ENCODE measurements at places on chromosomes 11 and 22. TPM values are rescaled to one million over a fixed set of nuclear protein-coding genes. Genes with fewer than 3 reads are reported as not detected.

DNA sequence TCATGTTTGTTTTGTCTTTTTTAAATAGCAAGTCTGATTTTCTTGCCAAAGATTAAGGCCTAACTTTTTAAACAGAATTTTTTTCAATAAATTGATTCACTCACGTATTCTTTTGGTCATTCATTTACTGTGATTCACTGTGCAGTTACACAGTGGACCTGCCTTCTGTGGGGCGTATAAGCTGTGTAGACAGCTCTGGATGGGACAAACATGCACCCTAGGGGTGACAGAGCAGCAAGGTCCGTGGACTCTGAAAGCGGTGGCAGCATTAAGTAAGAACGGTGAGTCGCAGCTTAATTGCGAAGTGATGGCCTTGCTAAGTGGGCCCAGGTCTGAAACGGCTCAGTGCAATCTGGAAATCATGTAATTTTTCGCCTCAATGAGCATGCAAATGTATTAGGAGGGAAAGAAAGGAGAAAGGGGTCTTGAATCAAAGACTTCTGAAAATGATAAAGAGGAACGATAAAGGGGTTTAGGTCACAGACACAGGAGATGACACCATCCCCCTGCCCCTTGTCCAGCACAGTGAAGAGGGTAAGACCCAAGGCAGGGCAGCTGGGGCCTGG is 113.1 kb downstream of the SPATA19 start:
- no peak overlapping the region for H3K27ac ChIP-seq
- no peak for DNase-seq
- H3K4me1 ChIP-seq: no peaks in the 10 kb centered on the region
- no peak overlapping the region for H3K4me3 ChIP-seq
- H3K36me3 ChIP-seq: no peaks in the 10 kb centered on the region

- no peak overlapping the region for H3K4me3 ChIP-seq
- DNase-seq: no peak
- no peaks in the 10 kb centered on the region for H3K4me1 ChIP-seq
Measured at GRCh38 chr11:15602785-15603567, 488.3 kb downstream of the INSC start.

GRCh38 chr11:96241331-96241841 is 101.6 kb downstream of the MAML2 start:
- no peaks in the 10 kb centered on the region for H3K27me3 ChIP-seq
- no peaks in the 10 kb centered on the region for H3K36me3 ChIP-seq
- H3K4me1 ChIP-seq: peaks cover 76% of the 10 kb centered on the region

DNA sequence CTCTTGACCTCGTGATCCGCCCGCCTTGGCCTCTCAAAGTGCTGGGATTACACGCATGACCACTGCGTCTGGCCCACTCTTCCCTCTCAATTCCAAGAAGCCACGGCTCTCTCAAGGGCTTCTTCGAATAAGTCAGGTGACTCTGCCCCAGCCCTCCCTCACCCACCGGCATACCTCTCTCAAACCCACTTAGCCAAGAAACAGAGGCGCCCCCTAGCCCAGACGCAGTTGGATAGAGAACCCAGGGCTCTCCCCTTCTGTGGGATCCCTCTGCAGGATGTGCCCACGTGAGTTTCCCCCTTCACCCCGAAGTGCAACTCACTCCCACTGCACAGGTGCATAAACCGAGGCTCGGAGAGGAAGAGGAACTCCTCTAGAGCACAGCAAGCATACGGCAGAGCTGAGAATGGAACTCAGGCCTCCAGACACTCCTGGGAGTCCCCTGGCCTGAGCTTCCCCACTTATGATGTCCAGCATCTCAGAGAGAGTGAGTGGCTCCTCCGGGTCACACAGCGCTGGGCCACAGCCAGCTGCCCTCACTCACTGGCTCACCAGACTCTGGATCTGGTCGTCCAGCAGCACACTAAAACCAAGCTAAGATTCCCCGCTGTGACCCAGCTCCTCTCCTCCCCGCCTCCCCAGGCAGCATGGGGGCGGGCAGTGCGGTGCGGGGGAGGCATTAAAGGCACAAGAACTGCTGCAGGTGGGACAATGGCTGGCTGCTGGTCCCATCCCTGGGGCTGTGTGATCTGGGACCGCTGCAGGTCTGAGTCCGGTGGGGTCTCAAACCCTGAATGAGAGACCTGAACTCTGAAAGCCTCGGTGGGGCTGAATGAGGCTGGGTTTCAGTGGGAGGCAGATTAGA is 16.8 kb upstream of the RGL4 start:
- peak overlapping the region; percentile 38 for H3K27ac ChIP-seq
- no peaks in the 10 kb centered on the region for H3K36me3 ChIP-seq
- H3K4me3 ChIP-seq: peak overlapping the region; percentile 33
- H3K4me1 ChIP-seq: peaks cover 64% of the 10 kb centered on the region
- no peaks in the 10 kb centered on the region for H3K27me3 ChIP-seq
- DNase-seq: no peak

GRCh38 chr11:73995247-73995646 is 12.6 kb upstream of the UCP2 start:
- no peak overlapping the region for H3K4me3 ChIP-seq
- H3K27ac ChIP-seq: no peak overlapping the region
- H3K36me3 ChIP-seq: no peaks in the 10 kb centered on the region
- no peaks in the 10 kb centered on the region for H3K27me3 ChIP-seq
- H3K4me1 ChIP-seq: peaks cover 10% of the 10 kb centered on the region

- H3K4me3 ChIP-seq: no peak overlapping the region
- no peaks in the 10 kb centered on the region for H3K27me3 ChIP-seq
- DNase-seq: no peak
Measured at GRCh38 chr11:86386746-86387145, 12.1 kb downstream of the CCDC81 start.

DNA sequence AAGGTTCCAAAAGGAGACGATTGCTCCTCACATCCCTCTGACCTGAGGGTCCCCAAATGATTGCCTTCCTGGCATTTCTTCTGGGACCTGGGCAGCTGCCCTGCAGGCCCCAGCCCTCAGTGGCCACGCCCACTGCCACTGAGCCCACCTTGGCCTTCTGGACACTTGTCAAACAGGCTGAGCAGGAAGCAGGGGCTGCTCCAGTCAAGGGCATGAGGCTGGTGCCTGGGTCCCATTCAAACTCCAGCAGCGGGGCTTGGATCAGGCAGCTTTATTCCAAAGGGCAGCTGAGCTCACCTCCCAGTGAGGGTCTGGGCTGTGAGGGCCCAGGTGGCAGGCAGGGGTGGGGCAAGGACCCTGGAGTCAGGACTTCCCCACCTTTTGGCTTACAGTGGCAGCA is 13.6 kb downstream of the KCTD17 start:
- no peaks in the 10 kb centered on the region for H3K36me3 ChIP-seq
- no peak overlapping the region for H3K4me3 ChIP-seq
- H3K4me1 ChIP-seq: peaks cover 19% of the 10 kb centered on the region
- H3K27me3 ChIP-seq: no peaks in the 10 kb centered on the region

GRCh38 chr22:38953091-38953490 is 4.3 kb upstream of the APOBEC3A start:
- H3K36me3 ChIP-seq: no peaks in the 10 kb centered on the region
- H3K27me3 ChIP-seq: peaks cover 1% of the 10 kb centered on the region
- no peak overlapping the region for H3K4me3 ChIP-seq
- no peak for DNase-seq
- H3K27ac ChIP-seq: no peak overlapping the region
- H3K4me1 ChIP-seq: peaks cover 18% of the 10 kb centered on the region

DNA sequence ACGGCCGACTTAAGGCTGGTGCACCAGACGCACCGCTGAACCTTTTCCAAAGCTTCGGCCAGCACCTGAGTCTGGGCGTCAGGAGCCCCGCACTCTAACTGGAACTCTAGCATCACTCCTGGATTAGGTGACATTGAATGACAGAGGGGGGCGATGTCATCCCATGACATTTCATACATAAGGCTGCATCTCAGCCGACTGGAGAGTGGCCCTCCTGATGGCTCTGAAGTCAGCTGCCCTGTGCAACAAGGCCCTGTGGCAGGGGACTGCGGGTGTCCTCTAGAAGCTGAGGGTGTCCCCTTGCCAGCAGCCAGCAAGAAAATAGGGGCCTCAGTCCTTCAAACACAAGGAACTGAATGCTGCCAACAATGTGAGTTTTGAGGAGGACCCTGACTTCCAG is 10.1 kb upstream of the FADS3 start:
- H3K4me1 ChIP-seq: peaks cover 36% of the 10 kb centered on the region
- H3K36me3 ChIP-seq: no peaks in the 10 kb centered on the region
- H3K27ac ChIP-seq: no peak overlapping the region
- H3K27me3 ChIP-seq: no peaks in the 10 kb centered on the region
- DNase-seq: no peak

GRCh38 chr22:24550028-24550901 is 4.7 kb downstream of the GUCD1 start:
- DNase-seq: peak; percentile 99
- H3K4me1 ChIP-seq: peaks cover 75% of the 10 kb centered on the region
- H3K4me3 ChIP-seq: peak overlapping the region; percentile 51
- no peaks in the 10 kb centered on the region for H3K27me3 ChIP-seq
- peak overlapping the region; percentile 98 for H3K27ac ChIP-seq
- peaks cover 16% of the 10 kb centered on the region for H3K36me3 ChIP-seq

GRCh38 chr11:34053161-34053686 is 1.7 kb downstream of the CAPRIN1 start:
- peak; percentile 67 for DNase-seq
- peak overlapping the region; percentile 98 for H3K27ac ChIP-seq
- H3K4me3 ChIP-seq: peak overlapping the region; percentile 95
- H3K36me3 ChIP-seq: no peaks in the 10 kb centered on the region
- H3K4me1 ChIP-seq: peaks cover 54% of the 10 kb centered on the region

DNA sequence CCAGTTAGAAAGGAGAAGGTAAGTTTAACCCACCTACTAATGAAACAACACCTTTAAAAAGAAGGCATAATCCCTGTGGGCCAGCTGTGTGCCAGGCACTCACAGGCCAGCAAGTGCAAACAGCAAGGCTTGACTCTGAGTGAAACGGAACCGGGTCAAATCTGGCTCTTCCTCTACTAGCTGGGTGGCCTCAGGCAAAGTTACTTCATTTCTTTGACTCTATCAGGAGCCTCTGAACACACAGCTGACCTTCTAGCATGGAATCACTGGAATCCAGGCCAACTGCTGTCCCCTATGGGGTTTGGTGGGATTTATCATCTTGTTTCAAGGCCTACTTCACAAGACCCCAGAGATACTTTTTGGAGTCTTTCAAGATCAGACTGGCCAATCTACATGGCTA is 3.3 kb downstream of the RAB38 start:
- H3K4me3 ChIP-seq: no peak overlapping the region
- H3K4me1 ChIP-seq: no peaks in the 10 kb centered on the region
- no peak overlapping the region for H3K27ac ChIP-seq
- no peaks in the 10 kb centered on the region for H3K36me3 ChIP-seq

DNA sequence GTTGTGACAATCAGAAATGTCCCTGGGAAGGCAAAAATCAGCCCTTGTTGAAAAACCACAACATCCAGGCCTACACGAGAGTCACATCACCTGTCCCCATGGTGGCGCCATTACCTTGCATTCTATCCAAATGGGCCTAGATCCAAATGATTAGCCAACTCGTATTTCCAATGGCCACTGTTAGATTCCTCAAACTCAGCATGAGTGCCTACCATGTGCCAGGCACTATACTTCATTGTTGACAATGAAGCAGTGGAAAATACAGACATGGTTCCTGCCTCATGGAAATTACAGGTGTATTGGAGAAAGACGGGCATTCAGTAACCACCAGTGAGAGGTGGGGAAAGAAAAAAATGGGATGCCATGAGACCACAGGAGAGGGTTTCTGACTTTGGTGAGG is 29.8 kb upstream of the CREB3L1 start:
- peaks cover 31% of the 10 kb centered on the region for H3K27me3 ChIP-seq
- peaks cover 46% of the 10 kb centered on the region for H3K4me1 ChIP-seq
- no peak overlapping the region for H3K27ac ChIP-seq
- H3K36me3 ChIP-seq: no peaks in the 10 kb centered on the region

GRCh38 chr22:42805016-42805997 is 51.8 kb downstream of the ARFGAP3 start:
- H3K36me3 ChIP-seq: peaks cover 12% of the 10 kb centered on the region
- no peak overlapping the region for H3K4me3 ChIP-seq
- peak; percentile 93 for DNase-seq
- peaks cover 88% of the 10 kb centered on the region for H3K4me1 ChIP-seq
- peak overlapping the region; percentile 96 for H3K27ac ChIP-seq

DNA sequence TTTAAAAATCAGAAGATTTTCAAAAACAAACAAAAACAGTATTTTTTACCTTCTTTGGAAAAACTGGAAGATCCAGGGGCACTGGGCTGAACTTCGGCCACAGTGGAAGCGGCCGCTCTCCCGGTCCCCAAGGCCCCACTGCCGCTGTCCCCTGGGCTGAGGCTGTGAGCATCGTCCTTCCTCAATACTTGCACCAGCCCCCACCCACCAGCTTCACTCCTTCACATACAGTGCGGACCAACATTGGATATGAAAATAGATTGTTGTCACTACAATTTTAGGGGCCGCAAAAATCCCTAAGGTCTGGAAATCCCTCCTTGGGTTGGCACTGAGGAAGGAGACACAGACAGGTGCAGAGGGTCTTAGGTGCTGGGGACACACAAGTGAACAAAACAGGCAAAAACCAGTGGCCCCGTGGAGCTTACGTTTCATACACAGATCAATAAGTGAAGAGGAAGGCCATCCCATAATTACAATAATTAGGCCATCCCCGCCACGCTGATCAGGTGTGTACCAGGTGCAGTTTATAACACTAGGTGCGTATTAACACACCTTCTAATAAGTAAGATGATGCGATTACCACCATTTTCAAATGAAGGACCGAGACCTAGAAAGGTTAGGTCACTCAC is 28.2 kb upstream of the SLC22A12 start:
- no peaks in the 10 kb centered on the region for H3K27me3 ChIP-seq
- H3K27ac ChIP-seq: no peak overlapping the region
- H3K36me3 ChIP-seq: no peaks in the 10 kb centered on the region
- no peak for DNase-seq
- H3K4me1 ChIP-seq: peaks cover 50% of the 10 kb centered on the region

DNA sequence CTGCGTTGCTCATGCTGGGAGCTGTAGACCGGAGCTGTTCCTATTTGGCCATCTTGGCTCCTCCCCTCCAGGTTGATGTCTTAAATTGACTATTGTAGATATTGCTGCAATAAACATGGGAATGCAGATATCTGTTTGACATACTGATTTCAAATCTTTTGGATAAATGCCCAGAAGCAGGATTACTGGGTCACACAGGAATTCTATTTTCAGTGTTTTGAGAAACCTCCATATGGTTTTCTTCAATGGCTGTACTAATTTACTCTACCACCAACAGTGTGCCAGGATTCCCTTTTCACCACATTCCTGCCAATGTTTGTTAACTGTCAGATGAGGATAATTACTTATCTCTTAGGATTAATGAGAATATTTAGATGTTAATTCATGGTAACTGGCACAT is 467.0 kb downstream of the LUZP2 start:
- no peaks in the 10 kb centered on the region for H3K36me3 ChIP-seq
- DNase-seq: no peak
- H3K4me3 ChIP-seq: no peak overlapping the region
- H3K27me3 ChIP-seq: no peaks in the 10 kb centered on the region
- H3K27ac ChIP-seq: no peak overlapping the region

PITPNM1 gene
- 7.7 TPM for total RNA-seq

SAA4 gene
- total RNA-seq: 147 TPM

SYCE3 gene
- total RNA-seq: not detected

SMTN gene
- 6.9 TPM for total RNA-seq

SCUBE1 gene
- not detected for total RNA-seq

RAG2 gene
- not detected for total RNA-seq

MS4A15 gene
- not detected for total RNA-seq

BANF1 gene
- 40.5 TPM for total RNA-seq

RFPL2 gene
- total RNA-seq: not detected

Measured in HepG2 (cell line).